ENCODE measurements at places on chromosomes 1 and 21.

DNA sequence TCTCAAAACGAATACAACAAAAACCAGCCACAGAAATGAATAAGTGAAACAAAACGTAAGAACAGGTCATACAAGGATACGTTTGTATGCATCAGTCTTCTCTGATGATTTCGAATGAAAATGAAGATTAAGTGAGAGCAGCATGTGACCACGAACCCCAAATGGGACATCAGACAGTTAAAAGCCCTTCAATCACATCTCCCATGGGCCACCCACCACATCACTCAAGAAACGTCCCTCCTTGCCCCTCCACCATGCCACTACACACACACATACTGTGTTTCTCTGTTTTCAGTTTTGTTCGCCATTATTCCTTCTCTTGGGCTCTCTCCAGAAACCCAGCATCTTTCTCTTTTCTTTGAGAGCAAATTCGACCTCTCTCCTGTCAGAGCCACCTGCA lies 355.6 kb upstream of the KAZN start:
- H3K36me3 ChIP-seq, result no peaks in the 10 kb centered on the region
- H3K27ac ChIP-seq, result no peak overlapping the region
- peaks cover 3% of the 10 kb centered on the region for H3K27me3 ChIP-seq

DNA sequence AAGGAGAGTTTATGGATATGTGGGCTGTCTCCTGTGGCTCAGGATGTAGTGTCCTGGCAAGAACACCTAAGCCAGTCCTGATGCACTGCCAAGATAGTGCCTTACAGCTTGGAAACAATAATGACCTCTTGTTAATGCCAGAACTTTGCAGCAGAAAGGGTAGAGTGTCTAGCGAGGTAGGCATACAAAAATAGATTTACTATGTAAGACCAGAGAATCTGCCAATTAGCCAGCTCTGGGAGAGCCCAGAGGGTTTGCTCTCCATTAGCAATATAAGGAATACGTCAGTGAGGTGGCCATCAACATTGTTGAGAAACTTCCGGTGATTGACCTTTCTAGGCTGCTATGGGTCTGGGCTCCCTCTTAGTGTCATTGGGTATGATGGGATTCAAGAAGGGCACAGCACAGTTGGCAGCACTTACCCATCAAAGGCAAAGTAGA lies 178.5 kb upstream of the GALNT2 start:
- H3K36me3 ChIP-seq, result no peaks in the 10 kb centered on the region
- H3K4me3 ChIP-seq, result no peak overlapping the region
- no peak overlapping the region for H3K27ac ChIP-seq
- DNase-seq, result no peak
- H3K4me1 ChIP-seq, result no peaks in the 10 kb centered on the region

- no peaks in the 10 kb centered on the region for H3K4me1 ChIP-seq
- no peaks in the 10 kb centered on the region for H3K36me3 ChIP-seq
- no peak for DNase-seq
- no peak overlapping the region for H3K4me3 ChIP-seq
- no peak overlapping the region for H3K27ac ChIP-seq
Observed at GRCh38 chr1:188986745-188987417, 1490.8 kb downstream of the BRINP3 start.

DNA sequence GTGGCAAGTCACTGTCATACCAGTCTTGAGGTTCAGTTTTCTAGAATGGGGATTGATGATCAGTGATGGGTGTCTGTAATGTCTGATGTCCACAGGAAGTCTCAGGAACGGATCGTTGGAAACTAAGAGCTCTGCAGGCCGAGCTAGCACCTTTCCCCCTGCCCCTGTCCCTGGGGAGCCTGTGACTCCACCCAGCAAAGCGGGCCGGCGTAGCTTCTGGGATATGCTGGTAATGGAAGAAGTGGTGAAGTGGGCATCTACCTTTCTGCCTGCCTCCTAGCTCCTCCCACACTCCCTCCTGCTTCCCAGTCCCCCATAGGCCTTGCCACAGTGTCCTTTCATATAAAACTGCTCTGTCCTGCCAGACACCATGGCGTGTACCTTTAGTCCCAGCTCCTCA lies 13.4 kb downstream of the HYI start:
- no peaks in the 10 kb centered on the region for H3K36me3 ChIP-seq
- no peaks in the 10 kb centered on the region for H3K27me3 ChIP-seq
- no peak overlapping the region for H3K27ac ChIP-seq
- H3K4me3 ChIP-seq, result no peak overlapping the region

DNA sequence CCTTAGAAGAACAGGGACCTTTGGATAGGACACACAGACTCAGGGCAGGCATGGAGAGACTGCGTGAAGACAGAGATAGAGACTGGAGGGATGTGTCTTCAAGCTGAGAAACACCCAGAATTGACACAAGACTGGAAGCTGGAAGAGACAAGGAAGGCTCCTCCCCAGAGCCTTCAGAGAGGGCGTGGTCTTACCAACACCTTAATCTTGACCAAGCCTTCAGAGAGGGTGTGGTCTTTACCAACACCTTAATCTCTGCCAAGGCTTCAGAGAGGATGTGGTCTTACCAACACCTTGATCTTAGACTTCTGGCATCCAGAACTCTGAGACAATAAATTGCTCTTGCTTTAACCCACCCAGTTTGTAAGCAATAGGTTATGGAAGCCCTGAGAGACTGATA lies 481.4 kb upstream of the VAMP3 start:
- H3K36me3 ChIP-seq, result no peaks in the 10 kb centered on the region
- H3K4me3 ChIP-seq, result no peak overlapping the region
- H3K4me1 ChIP-seq, result peaks cover 23% of the 10 kb centered on the region
- H3K27me3 ChIP-seq, result no peaks in the 10 kb centered on the region
- no peak overlapping the region for H3K27ac ChIP-seq

GRCh38 chr1:53592985-53593757 lies 134.0 kb downstream of the DMRTB1 start:
- H3K27me3 ChIP-seq, result no peaks in the 10 kb centered on the region
- no peaks in the 10 kb centered on the region for H3K36me3 ChIP-seq
- no peak overlapping the region for H3K27ac ChIP-seq
- H3K4me3 ChIP-seq, result no peak overlapping the region
- no peak for DNase-seq

GRCh38 chr1:228937851-228938536 lies 202.7 kb downstream of the RHOU start:
- DNase-seq, result no peak
- no peaks in the 10 kb centered on the region for H3K27me3 ChIP-seq
- H3K27ac ChIP-seq, result no peak overlapping the region
- H3K36me3 ChIP-seq, result no peaks in the 10 kb centered on the region

All from HCT116 (cell line).